Stimulated activated CD8-positive, alpha-beta memory T cell treated with anti-CD3 and anti-CD28 coated beads, Interleukin-15, amount 100 ng/mL, for 24 hours (primary cell): ENCODE measurements at places on chromosomes 7 and 10.

- DNase-seq = no peak
Observed at GRCh38 chr10:103758294-103758681, 97.1 kb downstream of the SH3PXD2A start.

DNA sequence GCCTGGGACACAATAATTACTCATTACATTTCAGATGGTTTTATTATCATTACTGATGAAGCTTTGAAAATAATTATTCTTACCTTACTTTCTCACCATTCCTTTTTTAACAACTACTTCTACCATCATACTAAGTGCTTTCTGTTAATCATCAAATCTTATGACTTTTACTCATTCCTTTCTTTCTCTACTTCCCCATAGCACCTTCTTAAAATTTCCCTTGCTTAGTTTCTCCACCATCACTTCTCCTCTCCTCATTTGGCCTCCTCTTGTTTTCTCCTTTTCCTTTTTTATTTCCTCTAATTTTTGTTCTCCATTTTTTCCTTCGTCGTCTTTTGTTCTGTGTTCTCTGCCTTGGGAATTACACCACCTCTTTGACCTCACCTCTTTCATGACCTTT, 303.2 kb upstream of the KAT6B start:
- no peak for DNase-seq

- no peak for DNase-seq
Observed at GRCh38 chr10:13338390-13339110, 9.5 kb downstream of the SEPHS1 start.

GRCh38 chr10:113958631-113959382, 84.9 kb upstream of the ADRB1 start:
- no peak for DNase-seq
